NCI-H187 treated with DMSO at 0.1 percent for 48 hours (cell line): ENCODE measurements at places on chromosomes 11 and 22.

GRCh38 chr11:126489836-126490660 lies 134.6 kb downstream of the ST3GAL4 start:
- no peak for DNase-seq

- DNase-seq = no peak
Observed at GRCh38 chr11:83158965-83159901, 2.3 kb downstream of the PCF11 start.

- DNase-seq = no peak
Observed at GRCh38 chr11:61110255-61111049, 8.2 kb downstream of the CD5 start.

DNA sequence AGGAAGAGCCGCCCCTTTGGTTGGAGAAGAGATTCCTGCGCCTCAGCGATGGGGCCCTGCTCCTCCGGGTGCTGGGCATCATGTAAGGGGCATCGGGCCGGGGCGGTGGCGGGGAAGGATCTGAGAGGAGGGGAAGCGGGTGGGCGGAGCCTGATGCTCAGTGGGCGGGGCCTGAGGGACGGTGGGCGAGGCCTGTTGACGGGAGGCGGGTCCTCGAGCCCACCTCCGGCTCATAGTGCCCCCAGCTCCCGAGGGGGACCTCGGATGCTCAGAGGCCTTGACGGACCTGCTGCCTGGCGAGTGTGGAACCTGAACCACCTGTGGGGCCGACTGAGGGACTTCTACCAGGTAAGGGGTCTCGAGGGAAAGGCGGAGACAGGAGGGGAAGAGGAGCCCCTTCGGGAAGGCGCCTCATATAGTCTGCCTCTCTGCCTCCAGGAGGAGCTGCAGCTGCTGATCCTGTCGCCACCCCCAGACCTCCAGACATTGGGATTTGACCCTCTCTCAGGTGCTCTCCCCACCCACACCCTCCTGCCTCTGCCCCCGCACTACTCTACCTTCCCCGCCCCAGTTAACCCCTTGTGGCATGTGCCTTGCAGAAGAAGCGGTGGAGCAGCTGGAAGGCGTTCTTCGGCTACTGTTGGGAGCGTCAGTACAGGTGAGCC lies 799 bp downstream of the CCDC88B start:
- no peak for DNase-seq

DNA sequence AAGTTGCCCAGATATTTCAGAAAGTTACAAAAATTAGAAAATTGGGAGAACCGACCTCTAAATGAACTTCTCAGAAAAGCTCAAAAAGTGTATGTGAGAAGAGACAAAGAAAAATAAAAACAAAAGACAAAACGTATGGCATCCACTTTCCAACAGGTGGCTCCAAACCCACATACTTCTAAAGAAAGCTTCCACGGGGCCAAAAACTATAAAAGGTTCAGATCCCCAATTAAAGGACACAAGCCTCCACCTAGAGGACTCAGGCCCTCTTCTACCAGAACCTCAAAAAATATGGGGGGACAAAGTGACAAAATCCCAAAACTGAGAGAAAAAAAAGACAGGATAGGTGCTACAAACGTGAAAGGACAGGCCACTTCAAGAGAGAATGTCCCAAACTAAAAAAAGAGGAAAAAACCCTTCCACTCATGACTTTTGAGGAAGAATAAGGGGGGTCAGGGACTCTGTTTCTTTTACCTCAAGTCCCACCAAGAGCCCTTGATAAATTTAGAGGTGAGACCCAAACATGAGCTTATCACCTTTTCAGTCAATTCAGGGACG lies 8.8 kb downstream of the SCGB2A1 start:
- DNase-seq = no peak
